ENCODE measurements at places on chromosomes 13 and 19. TPM values are rescaled to one million over a fixed set of nuclear protein-coding genes. Genes with fewer than 3 reads are reported as not detected.

The CCL25 gene
- total RNA-seq: not detected

The CNFN gene
- 3.1 TPM for total RNA-seq

The WDR87 gene
- not detected for total RNA-seq

The IGFL3 gene
- total RNA-seq: not detected

The TMEM145 gene
- total RNA-seq: 51.7 TPM

The KLK13 gene
- total RNA-seq: not detected

The HCN2 gene
- 116 TPM for total RNA-seq

The PRTN3 gene
- not detected for total RNA-seq

The C19orf85 gene
- total RNA-seq: not detected

The CFAP97D2 gene
- 0.83 TPM for total RNA-seq

DNA sequence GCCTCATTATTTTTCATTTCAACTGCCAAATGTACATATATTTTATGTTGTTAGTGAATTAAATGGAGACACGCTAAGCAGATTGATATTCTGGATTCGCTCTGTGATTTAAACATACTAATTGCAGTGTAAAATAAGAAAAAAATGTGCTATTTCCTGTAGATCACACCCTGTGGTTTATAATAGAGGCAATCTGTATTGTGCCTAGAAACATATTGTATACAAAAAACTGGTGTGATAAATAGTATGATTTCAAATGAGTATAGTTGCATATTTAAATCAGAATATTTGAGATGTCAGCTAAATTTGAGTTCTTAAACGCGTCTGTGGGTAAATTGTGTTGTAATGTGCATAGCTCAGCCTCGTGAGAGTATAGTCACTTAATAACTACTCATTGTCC, 643.9 kb downstream of the TBC1D4 start:
- no peak for DNase-seq

DNA sequence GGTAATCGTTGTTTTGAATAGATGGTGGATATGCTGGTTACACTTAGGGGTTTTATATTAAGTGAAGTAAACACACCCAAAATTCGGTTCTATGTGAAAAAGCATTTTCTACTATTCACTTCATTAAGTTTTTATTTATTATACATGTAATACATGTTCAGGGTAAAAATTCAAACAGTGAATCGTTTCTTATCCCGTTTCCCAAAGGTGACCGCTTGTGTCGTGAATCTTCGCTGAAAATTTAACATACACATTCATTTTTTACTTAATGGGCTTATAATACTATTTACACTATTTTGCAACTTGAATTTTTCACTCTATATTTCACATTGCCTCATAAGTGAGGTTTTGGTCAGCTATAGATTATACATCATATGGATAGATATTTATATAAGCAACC, 24.5 kb downstream of the IPO5 start:
- DNase-seq: no peak

DNA sequence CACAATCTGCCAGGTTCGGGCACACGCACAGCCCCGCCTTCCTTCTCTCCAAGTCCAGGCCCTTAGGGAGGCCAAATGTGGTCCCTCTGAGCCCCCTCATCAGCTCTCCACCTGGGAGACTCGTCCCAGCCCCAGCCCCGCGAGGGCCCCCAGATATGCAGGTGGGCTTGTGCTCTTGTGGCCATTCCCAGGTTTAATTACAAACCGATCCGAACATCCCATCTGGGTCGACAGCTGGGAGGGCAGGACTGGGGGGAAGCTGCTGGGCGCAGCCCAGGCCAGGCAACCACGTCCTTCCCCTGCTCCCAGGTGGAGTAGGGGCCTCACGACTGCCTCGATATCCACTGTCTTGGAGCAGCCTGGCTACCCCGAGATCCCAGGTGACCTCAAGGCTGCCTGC, 7.5 kb upstream of the C2CD4C start:
- DNase-seq: no peak

- peak; percentile 66 for DNase-seq
Measured at GRCh38 chr19:39402346-39403300, 4.0 kb upstream of the ZFP36 start.

DNA sequence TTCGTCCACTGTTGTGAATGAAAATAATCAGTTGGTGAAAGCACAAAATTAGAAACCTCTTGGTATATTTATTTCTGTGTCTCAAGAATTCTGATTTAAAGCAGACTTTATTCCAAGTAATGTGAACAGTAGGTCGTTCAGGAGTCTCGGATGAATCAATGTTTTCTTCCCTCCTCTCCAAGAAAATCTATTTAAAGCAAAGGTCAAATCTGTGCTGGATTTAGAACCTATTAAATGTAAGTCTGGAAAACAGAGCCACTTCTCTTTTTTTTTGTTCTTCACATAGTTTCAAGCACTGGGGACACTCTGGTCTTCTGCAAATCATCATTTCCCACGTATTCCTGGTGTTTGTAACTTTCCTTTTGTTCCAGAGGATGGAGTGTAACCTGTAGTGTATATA, 312.7 kb downstream of the ATP8A2 start:
- DNase-seq: no peak

DNA sequence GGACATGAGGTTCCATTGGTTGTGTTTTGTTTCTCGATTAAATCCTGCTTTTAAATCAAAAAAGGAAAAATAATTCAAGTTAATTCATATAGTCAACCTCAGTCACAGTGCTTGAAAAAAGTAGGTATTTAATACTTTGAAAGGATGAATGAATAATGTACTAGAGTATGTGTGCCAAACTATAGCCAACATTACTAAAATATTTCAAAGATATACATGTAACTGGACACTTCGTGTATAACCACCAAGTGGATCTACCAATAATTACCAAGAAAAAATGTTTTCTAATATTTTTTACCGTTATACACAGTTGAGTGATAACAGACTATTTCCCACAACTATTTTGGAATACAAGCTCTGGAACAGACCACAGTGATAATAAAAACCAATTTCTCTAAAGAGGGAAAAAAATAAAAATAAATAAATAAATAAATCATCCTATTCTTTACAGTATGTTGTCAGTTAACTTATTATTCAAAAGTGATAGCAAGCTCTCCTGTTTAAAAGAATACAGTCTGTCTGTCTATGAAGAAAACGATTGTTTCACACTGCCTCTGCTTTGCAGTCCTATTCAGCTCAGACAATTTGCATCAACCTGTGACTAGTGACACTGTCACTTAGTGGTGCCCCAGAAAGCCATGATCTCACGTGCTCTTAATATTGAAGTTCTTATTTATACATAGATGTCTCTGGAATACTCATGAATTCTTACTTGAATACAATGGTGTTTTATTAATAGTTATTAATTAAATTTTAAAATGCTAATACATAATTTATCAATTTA, 58.2 kb downstream of the UBL3 start:
- no peak for DNase-seq

GRCh38 chr13:113819341-113819730, 44.5 kb downstream of the GAS6 start:
- DNase-seq: no peak

DNA sequence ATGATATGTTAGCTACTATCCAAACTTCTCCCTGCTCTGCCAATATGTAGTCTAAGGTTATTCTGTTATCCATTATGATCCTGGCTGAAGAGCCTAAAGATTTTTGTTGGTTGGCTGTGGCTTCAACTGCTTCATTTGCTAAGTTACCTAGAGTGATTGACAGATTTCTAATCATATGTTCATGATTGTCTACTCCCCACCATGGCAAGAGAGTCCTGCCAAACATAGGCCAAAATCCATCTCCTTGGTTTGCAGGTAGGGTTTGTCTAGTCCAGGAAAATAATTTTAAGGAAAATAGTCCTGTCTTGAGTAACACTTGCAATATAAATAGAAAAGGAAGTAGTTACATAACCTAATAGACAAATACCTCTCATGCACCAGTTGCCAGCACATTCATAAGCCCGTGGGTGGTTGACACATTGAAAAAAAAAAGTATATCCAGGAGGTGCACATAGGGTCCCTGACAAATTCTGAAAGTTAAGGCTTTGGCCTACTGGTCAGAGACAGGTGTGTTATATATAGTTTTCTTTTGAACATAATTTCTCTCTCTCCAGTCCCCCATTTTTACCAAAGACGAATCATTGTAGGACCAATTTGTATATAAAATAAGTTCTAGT, 5.4 kb upstream of the CBY2 start:
- no peak for DNase-seq

DNA sequence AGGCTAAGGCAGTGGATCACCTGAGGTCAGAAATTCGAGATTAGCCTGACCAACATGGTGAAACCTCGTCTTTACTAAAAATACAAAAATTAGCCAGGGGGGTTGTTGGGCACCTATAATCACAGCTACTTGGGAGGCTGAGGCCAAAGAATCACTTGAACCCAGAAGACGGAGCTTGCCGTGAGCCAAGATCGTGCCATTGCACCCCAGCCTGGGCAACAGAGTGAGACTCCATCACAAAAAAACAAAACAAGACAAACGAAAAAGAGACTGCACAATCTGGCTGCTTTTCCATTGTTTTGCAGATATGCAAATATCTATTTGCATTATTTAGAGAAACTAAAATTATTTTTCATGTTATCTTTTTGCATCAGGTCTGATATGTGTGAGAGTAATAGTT, 83.6 kb downstream of the ZNF486 start:
- no peak for DNase-seq

DNA sequence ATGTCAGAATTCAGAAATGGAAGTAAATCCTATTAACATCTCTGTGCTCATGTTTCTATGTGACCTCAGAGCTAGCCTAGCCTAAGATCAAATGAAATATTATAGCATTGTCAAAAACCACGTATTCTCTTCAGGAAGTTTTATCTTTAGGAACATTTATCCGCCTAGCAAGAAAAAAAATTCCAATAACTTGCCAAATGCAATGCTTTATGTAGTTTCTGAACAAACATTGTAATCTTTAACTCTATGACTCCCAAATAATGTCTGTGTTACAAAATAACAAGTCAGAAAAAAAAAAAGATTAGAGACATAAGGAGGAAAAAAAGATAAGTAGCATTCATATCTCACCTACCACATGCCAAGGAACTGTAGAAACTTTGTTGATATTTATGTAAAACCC, 18.4 kb upstream of the IPO5 start:
- DNase-seq: no peak

DNA sequence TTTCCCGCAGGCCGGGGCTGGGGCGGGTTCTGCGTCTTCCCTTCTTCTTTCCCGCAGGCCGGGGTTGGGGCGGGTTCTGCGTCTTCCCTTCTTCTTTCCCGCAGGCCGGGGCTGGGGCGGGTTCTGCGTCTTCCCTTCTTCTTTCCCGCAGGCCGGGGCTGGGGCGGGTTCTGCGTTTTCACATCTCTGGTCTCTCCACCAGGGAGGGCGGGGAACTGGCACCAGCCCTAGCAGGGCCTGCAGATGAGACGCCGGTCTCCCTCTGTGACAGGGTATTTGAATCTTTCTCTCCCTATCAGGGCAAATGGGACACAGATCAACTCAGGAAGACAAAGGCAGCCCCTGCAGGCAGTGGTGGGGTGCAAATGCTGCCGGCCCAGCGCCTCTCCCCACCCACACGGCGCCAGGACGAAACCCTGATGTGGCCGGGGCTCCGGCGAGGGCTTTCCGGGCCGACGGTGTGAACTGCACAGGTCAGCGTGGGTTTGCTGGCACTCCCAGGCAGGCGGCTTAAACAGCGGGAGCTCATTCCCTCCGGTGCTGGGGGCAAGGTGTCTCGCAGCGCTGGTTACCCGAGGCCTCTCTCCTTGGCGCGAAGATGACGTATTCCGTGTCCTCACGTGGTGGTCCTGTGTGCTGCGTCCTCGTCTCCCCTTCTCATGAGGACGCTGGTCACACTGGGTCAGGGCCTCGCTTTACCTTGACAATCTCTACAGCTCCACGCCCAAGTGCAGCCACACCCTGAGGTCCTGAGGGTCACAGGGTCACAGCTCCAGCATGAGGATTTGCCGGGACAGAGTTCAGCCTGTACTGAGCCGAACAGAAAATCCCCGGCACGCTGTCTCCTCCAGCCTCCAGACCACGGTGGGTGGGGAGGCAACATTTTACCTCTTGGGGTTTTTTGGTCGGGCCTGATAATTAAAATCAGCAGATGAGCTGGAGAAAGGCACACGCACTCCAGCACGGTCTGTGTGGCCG, 717 bp upstream of the C13orf46 start:
- DNase-seq: peak; percentile 22

- no peak for DNase-seq
Measured at GRCh38 chr19:46626446-46626845, 1.6 kb upstream of the PTGIR start.

DNA sequence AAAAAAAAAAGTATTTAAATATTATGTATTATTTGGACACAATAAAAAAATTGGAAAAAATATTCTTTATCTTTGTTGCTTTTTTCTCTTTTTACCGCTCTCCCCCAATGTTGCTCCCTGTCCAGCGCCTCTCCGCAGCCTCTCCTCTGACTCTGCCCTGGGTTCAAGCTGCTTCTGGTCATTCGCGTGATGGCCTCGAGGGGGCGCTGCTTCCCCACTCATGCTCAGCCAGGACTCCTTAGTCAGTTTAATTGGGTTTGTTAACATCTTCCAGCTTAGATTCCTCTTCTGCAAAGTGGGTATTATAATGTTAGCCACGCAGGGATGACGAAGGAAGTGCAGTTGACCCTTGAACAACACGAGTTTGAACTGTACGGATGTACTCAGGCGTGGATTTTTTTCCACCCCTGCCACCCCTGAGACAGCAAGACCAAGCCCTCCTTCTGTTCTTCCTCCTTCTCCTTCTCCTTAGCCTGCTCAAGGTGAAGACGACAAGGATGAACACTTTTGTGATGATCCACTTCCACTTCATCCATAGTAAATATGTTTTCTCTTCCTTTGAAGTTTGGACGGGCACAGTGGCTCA, 4.9 kb upstream of the NWD1 start:
- peak; percentile 78 for DNase-seq

- DNase-seq: no peak
Measured at GRCh38 chr13:44976949-44977583, 12.2 kb downstream of the NUFIP1 start.

- DNase-seq: no peak
Measured at GRCh38 chr13:47092202-47092601, 195.3 kb upstream of the HTR2A start.

GRCh38 chr13:24027494-24027893, 130.2 kb upstream of the C1QTNF9B start:
- no peak for DNase-seq

GRCh38 chr13:59771272-59771671, 392.5 kb downstream of the DIAPH3 start:
- no peak for DNase-seq

DNA sequence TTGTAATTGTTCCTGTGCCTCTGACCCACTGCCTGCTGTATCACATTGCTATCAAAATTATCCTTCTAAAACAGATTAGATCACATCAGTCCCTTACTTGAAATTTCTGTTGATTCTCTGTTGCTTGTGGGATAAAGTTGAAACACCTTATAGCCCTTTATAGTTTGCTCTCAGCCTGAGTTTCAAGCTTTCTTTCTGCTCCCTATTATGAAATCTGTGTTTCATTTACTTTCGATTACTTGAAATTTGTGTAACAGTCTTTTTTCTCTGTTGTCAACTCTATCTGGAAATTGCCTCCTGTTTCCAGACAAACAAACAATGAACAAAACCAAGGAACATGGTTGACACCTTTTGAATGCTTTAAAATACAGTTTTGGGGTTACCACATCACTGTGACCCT, 167.9 kb downstream of the PDS5B start:
- no peak for DNase-seq

GRCh38 chr19:1616396-1616795, 11.1 kb upstream of the UQCR11 start:
- DNase-seq: no peak

- no peak for DNase-seq
Measured at GRCh38 chr19:9834307-9834725, 802 bp upstream of the PIN1 start.

Measured in dorsolateral prefrontal cortex (tissue), 122 donors.